ENCODE measurements at places on chromosomes 6 and 20.

DNA sequence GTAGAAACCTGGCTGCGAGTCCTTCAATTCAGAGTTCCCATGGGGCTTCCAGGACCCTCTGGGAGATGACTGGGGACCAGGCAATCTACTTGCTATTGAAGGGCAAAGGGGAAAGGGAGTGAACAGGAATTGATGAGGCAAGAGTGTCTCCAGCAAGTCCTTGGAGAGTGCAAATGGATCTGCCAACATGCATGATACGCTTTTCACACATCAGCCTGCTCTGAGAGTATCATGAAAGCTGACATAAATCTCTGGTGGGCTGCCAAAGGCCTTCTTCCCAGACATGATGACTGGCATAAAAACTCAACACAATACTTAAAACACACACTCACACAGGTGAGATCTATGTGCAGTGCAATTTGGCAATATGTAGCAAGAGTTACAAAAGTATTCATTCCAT, 759.1 kb downstream of the PTPRT start:
- no peak for DNase-seq

- DNase-seq: no peak
These were observed 134.2 kb downstream of the DLL1 start for GRCh38 chr6:170156448-170157375.

GRCh38 chr6:68718385-68719073, 83.4 kb downstream of the ADGRB3 start:
- DNase-seq: no peak

DNA sequence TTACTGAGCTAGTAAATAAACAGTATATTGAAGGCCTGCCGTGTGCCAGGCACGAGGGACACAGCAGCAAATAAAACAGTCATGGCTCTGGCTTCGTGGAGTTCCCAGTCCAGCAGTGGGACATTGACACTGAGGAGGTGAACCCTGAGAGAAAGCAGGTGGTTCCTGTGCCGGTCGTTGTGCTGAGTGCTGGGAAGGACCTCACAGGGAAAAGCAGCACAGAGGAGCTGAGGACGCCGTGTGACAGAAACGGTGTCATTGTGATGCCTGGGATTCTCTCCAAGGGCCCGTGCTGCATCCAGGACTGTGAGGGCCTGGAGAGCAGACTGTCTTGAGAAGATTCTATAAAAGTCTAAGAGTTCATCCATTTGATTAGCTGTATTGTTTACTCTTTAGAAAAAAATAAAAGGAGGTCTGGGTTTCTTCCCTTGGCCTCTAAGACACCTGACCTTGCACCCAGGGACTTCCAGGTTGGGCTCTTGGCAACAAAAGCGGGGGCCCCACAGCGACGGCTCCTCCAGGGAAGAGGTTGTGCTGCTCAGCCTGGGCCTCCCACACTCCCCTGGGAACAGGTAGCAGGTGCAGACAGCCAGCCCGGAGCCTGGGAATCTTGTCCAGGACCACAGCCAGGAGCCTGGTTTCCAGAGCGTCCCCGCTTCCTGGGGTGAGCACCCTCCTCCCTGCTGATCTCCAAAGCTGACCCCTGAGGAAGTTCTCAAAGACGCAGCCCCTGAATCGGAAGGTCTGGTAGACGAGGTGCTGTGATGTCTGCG, 251.2 kb upstream of the PMEPA1 start:
- DNase-seq: no peak

DNA sequence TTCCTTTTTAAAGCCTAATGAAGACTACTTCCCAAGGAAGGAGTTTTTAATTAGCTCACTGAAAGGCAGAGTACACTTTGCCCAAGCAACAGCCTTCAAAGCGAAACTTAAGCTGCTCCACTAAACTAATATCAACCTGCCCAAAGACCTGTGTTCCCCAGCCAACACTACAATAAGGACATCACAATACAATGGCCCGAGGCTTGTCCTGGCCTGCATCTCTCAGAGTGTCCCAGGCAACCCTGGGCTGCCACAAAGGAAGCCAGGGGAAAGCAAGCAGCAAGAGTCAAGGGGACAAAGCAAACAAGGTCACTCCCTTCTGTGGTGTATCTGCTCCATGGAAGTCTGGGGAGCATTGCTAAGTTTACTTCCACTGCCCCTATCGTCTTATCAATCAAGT, 52.3 kb downstream of the PIGU start:
- no peak for DNase-seq

GRCh38 chr20:63087236-63087871, 80.6 kb upstream of the BHLHE23 start:
- no peak for DNase-seq

DNA sequence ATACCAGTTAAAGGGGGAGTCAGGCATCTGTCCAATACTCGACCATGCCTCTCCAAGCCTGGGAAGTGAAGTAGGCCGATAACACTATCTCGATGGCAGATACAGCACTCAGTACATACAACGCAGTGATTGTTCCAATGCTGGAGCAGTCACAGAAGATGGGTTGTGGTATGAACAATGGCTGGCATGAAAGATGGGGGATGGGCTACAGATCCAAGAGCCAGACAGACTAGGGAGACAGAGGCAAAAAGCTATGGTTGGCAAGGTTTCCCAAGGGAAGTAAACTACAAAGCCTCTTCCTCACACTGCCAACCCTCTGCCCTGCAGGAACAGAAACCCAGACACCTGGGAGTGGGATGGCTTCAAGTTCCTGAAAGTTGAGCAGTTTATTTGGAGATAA, 19.2 kb downstream of the FKBP1A start:
- DNase-seq: no peak

GRCh38 chr20:14634665-14635064, 297.3 kb upstream of the FLRT3 start:
- DNase-seq: no peak

- DNase-seq: no peak
These were observed 28.0 kb upstream of the ZNF217 start for GRCh38 chr20:53621482-53622246.

DNA sequence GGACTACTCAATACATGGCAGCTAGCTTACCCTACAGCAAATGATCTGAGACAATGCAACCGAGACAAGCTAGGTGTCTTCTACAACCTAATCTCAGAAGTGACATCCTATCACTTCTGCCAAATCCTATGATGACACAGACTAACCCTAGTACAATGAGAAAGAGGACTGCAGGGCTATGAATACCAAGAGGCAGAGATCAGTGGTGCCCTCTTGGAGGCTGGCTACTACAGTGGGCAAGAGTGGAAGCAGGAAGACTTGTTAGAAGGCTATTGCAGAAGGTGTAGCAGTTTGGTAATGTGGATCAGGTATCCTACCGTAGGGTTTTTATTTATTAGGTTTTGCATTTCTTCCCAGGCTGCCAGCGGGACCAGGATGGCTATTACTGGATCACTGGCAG, 30.3 kb downstream of the GSS start:
- DNase-seq: no peak

DNA sequence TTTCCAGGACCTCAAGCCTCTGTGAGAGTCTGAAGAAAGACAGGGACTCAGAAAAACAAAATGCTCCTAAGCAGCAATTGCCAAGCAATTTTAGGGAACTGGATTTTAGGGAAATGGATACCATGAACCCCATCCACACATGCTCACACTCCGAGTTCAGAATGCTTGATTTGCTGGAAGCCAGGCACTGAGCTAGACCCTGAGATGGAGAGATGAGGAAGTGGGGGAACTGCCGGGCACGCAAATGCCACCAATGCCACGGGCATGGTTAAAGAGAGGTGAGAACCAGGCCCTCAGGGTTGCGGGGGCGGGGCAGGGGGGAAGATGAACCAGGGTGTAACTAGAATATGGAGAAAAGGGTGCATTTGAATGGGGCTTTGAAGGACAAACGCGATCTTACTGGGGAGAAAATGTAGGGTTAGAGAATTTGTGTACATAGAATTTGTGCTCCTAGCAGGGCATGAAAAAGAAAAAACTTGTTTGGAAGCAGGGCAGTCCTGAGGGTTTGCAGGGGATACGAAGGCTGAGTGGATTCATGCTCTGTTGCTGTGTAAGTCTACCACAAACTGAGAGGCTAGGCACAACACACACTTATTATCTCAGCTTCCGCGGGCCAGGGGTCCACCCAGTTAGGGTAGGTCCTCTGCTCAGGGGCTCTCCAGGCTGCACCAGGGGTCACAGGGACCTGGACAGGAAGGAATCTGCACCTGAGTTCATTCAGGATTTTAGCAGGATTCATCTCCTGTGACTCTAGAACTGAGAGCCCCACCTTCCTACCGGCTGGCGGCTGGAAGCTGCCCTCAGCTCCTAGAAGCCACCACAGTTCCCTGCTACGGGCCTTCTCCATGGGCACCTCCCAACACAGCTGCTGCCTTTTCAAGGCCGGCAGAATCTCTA, 108.0 kb downstream of the SNX5 start:
- DNase-seq: no peak

- no peak for DNase-seq
These were observed 200.9 kb upstream of the RUNX2 start for GRCh38 chr6:45127185-45127584.
